ENCODE measurements at places on chromosomes 2 and 18.

- no peak for DNase-seq
These were observed 641.9 kb upstream of the REG3G start for GRCh38 chr2:78383576-78383975.

DNA sequence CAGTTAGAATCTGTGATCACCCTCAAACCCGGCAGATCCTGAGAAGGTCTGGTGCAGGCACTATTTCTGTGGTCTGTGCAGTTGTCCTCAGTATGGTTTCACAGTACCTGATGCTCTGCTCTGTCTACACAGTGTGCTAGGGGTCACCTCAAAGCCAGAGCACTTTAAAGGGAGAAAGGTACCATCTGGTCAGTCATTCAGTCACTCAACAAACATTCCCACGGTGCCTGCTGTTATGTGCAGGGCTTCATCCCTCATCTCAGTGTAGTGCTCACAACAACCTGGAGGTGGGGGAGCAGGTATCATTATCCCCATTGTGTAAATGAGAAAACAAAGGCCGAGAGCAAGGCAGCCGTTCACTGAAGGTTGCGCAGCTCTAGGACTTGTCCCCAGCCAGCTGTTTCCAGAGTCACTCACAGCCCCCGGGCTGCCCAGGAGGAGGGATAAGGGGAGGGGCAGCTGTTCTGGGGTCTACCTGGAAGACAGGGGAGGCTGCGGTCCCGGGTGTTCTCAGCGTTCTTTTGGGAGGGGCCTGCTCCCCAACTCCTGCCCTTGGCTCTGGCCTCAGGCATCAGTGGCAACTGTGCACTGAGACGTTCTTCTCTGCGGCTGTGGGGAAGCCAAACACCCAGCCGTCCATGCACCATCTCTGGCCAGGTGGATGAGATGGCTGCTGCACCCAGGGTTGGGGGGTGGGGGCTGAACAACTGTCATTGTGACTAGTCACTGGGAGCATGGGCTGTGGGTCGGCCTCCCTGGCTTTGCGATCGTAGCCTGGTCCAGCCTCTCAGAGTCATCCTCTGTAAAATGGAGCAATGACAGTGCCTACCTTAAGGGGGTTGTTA, 9.2 kb downstream of the INHBB start:
- no peak for DNase-seq

DNA sequence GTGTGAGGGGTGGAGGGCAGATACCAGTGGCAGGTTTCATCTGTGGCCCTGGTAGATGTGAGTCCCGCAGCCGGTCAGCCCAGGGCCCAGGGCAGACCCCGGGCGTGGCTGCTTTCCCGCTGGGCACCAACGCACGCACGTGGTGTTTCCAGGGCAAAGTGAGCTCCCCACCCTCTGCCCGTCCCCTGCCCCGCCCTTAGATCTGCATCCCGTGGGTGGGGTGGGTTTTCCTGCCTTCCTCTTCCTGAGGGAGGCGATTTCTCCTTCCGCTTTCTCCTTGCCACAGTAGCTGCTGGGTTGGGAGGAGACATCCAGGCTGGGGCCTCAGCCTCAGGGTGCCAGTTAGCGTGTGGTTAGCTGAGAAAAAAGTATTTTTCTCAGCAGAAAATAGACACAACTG, 49.6 kb downstream of the ODC1 start:
- no peak for DNase-seq

DNA sequence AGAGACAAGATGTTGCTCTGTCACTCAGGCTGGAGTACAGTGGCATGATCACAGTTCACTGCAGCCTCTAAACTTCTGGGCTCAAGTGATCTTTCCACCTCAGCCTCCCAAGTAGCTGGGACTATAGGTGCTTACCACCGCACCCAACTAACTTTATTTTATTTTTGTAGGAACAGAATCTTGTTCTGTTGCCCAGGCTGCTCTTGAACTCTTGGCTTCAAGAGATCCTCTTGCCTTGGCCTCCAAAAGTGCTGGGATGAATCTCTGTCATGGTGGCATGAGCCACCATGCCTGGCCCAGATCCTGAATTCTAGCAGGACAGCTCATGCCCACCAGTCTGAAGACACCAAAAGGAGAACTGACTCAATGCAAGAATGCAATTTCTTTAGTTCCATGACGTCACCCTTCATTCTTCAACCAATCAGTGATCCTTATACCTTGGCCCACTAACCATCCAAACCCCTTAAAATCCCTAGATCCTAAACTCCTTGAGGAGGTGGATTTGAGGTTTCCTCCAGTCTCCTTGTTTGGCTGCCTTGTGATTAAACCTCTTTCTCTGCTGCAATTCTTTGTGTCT, 25.6 kb upstream of the CXXC1 start:
- no peak for DNase-seq

DNA sequence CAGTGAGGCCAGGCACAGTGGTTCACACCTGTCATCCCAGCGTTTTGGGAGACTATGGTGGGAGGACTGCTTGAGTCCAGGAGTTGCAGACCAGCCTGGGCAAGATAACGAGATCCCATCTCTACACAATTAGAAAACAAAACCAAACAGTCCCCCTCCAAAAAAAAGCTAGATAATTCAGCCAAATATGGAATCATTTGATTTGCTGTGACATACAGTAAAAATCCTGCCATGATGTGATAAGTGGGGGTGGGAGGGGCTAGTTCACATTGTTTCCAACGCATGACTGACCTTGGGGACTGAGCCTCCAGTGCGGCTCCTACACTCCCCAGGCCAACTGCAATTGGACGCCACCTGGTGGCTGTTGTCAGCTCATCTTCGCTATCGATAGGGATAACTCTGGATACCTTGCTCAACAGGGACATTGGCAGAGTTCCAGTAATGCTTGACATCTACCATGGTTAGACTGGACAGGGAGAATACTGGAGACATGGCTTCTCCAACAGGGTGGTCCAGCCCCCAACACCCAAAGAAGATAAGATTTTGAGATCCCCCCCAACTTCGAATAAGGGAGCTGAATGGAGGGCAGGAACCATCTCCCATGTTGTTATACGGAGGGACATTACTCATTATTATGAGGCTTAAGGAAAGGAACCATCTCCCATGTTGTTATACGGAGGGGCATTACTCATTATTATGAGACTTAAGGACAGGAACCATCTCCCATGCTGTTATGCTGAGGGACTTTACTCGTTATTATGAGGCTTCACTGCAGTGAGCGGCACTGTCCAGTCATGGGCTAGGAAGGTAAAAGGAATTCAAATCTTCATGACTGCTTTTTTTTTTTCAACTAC, 135.9 kb downstream of the TGIF1 start:
- DNase-seq = no peak

DNA sequence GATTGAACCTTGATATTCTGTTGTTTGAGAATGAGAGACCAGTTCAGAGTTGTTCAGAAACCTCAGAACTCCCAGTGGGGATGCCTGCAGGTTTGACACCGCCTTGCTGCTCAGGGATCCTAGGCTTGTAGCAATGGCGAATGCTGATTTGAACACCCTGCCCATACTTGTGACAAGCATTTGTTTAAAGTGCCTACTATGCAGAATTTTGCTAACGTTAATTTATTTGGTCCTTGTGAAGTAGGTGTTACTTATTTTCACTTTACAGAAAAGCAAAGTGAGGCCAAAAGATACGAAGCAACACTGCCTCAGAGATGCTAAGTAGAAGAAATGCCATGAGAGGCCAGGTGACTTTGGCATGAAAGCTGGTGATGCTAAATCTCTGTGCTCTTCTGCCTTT, 32.3 kb downstream of the STON1 start:
- no peak for DNase-seq

- DNase-seq = no peak
These were observed 142.0 kb downstream of the NCK2 start for GRCh38 chr2:105886687-105887086.

DNA sequence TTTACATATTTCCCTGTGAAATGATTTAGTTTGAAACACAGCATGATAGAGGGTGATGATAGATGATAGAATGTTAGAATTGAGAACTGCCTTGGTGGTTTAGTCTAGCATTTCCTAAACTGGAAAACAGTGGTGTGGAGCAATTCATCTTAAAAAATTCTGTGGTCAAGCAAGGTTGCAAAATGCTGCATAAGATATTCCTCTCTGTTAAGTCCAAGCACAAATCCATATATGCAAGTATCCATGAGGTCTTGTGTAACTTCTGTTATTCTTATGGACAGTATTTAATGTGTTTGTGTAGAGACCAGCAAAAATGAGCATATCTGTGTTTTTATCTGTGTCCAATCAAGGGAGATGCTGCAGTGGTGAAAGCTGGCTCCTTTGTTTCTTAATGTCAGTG, 30.0 kb downstream of the CPS1 start:
- DNase-seq = no peak

GRCh38 chr2:159186462-159186861, 100.0 kb downstream of the WDSUB1 start:
- DNase-seq = no peak

DNA sequence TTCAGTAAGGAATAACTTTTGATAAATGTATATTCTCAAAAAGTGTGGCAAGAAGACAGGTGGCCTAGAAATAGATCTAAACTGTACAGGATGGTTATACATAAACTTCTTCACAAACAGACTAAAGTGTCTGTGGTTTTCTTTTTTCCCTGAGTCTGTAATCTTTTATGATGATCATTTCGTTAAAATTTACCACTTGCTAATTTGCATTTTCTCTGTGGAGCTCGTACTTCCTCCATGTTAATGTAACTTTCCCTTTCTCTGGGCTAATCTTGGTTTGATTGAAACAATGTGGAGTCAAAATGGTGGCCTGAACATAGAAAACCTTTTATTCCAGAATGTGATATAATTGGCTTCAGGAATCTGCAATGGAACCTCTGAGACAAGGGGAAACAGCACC, 166.2 kb downstream of the FTCDNL1 start:
- DNase-seq = no peak

GRCh38 chr18:40035966-40036365, 1919.1 kb upstream of the PIK3C3 start:
- DNase-seq = no peak

DNA sequence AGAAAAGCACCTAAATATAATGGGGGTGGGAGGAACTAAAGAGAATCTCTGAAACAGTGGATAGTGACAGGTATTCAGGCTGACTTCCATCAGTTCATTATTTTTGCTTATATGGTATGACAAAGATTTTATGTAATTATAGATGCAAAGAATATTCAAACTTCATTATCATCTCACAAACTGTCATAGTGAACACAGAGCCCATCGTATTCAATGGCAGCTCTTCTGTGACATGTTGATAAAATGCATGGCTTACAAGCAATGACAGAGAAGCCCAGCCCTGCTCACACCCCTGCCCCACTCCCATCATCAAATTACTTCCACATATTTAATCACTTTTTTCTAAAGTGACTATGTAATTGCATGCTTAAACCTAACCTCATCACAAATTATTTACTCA, 904.3 kb downstream of the LRP1B start:
- DNase-seq = no peak

DNA sequence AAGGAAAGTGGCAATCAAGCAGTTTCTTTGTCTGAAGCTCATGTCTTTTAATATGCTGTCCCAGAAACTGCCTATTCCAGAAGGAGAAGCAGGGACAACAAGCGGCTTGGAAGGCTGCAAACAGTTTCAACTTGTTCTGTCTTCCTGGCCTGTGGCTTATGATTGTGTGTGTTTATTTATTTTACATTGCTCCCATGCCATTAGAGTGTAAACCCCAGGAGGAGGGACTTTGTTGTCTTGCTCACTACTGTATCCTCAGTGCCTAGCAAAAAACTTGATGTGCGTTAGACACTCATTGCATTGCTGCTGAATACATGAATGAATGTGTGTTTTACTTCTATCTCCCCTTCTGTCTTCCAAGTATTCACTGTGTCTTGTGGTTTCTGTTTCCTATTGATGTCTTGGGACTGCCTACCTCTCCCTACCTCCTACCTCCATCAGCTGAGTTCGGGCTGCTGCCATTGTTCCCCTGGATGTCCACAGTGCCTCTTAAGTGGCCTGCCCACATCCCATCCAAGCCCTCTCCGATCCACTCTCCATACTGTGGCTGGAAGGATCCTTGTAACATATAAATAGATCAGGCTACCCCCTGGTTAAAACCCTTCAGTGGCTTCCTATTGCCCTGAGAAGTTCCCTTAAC, 261.4 kb downstream of the DYSF start:
- no peak for DNase-seq

- no peak for DNase-seq
These were observed 83.5 kb upstream of the RANBP2 start for GRCh38 chr2:108635630-108636354.

GRCh38 chr18:58004317-58004716, 39.7 kb upstream of the NEDD4L start:
- peak; percentile 33 for DNase-seq

GRCh38 chr18:54250846-54251261, 18.5 kb upstream of the POLI start:
- no peak for DNase-seq

GRCh38 chr2:226953206-226953605, 117.4 kb downstream of the RHBDD1 start:
- no peak for DNase-seq

DNA sequence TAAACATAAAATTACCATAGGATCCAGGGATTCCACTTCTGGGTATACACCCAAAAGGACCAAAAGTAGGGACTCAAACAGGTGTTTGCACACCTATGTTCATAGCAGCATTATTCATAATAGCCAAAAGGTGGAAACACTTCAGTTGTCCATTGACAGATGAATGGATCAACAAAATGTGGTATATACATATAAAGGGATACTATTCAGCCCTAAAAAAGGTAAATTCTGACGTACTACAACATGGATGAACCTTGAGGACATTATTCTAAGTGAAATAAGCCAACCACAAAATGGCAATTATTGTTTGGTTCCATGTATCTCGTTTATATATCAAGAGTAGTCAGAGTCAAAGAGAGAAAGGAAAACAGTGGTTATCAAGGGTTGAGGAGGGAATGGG, 128.1 kb downstream of the MTCL1 start:
- DNase-seq = no peak

DNA sequence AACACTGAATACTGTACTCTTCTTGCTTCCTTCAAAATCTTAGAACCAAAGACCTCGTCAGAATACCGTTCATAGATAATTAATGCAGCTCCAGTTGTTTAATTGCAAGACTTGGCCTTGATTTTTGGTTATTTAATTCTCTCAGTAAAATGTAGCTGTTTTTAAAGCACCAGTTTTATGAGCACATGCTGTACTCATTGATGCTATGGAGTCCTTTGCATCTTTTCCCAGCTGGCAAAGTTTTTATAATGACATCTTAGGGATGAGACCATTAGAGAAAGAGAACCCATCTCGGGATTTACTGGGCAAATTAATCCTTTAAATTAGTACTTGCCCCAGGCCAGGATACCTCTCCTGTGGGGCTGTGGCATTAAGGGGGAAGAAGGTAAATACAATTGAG, 199.3 kb downstream of the MEMO1 start:
- no peak for DNase-seq

Data from skeletal muscle cell (primary cell).